ENCODE measurements at places on chromosomes 6 and 20. TPM values are rescaled to one million over a fixed set of nuclear protein-coding genes. Genes with fewer than 3 reads are reported as not detected.

The SLC22A16 gene
- not detected for total RNA-seq

The PSORS1C2 gene
- not detected for total RNA-seq

The VGLL2 gene
- total RNA-seq = not detected

The OOEP gene
- not detected for total RNA-seq

The TRIM31 gene
- total RNA-seq = 2.1 TPM

The FOXQ1 gene
- 3.7 TPM for total RNA-seq

The PTCHD4 gene
- not detected for total RNA-seq

The FLRT3 gene
- total RNA-seq = 2.0 TPM

The KCNK15 gene
- 0.62 TPM for total RNA-seq

The HLA-G gene
- total RNA-seq = not detected

The RPS18 gene
- total RNA-seq = 2,684 TPM

The MRPS26 gene
- total RNA-seq = 153 TPM

The BANF2 gene
- not detected for total RNA-seq

The C20orf141 gene
- total RNA-seq = not detected

The HTR1E gene
- not detected for total RNA-seq

The NINL gene
- 13.6 TPM for total RNA-seq

The PET117 gene
- 27.6 TPM for total RNA-seq

The TMEM244 gene
- not detected for total RNA-seq

The PAK5 gene
- total RNA-seq = not detected

The GDAP1L1 gene
- not detected for total RNA-seq

The SIRPD gene
- total RNA-seq = not detected

The MRAP2 gene
- 1.1 TPM for total RNA-seq

The SIRPA gene
- total RNA-seq = 29.6 TPM

The ARFGEF2 gene
- total RNA-seq = 11.8 TPM

The PLN gene
- not detected for total RNA-seq

The CRISP3 gene
- total RNA-seq = not detected

The EEF1A2 gene
- 141 TPM for total RNA-seq

The CLPSL1 gene
- total RNA-seq = not detected

The CASP8AP2 gene
- total RNA-seq = 6.2 TPM

The C6orf132 gene
- 1.7 TPM for total RNA-seq

The RIPPLY2 gene
- 0.64 TPM for total RNA-seq

The SALL4 gene
- total RNA-seq = 2.3 TPM

The PRSS16 gene
- 4.7 TPM for total RNA-seq

The PRR18 gene
- total RNA-seq = 0.17 TPM

The RGS17 gene
- total RNA-seq = 6.4 TPM

The STX11 gene
- total RNA-seq = 2.2 TPM

The COL20A1 gene
- total RNA-seq = 1.3 TPM

The SCGN gene
- total RNA-seq = not detected

The PCK1 gene
- not detected for total RNA-seq

The TOMM34 gene
- total RNA-seq = 42.6 TPM

The MTG2 gene
- 29.0 TPM for total RNA-seq

The GTSF1L gene
- not detected for total RNA-seq

The ENPP3 gene
- not detected for total RNA-seq

The C6orf118 gene
- total RNA-seq = 0.15 TPM

Data from A549 treated with CpdA at 1 μM for 4 hours (cell line).